Central memory CD8-positive, alpha-beta T cell (primary cell): ENCODE measurements at places on chromosomes 2 and 18.

DNA sequence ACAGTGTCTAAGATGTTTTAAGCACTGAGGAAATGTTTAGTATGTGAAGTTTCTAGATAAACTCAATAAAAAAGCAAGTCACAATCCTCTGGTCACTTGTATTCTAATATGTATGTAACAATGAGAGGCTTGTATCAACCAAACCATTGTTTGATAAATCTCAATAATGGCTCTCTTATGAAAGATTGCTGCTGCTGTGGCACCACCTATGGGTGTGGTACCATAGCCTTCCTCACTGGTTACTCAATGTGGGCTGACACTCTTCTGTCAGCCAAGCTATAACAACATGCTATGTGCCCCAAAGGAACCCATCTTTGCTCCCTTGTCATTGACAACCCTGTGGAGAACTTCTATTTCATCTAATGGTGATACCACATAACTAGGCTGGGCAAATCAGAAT is 12.6 kb upstream of the RAB1A start:
- H3K4me1 ChIP-seq = no peaks in the 10 kb centered on the region
- no peaks in the 10 kb centered on the region for H3K36me3 ChIP-seq
- no peak overlapping the region for H3K27ac ChIP-seq
- H3K4me3 ChIP-seq = no peak overlapping the region
- DNase-seq = no peak

DNA sequence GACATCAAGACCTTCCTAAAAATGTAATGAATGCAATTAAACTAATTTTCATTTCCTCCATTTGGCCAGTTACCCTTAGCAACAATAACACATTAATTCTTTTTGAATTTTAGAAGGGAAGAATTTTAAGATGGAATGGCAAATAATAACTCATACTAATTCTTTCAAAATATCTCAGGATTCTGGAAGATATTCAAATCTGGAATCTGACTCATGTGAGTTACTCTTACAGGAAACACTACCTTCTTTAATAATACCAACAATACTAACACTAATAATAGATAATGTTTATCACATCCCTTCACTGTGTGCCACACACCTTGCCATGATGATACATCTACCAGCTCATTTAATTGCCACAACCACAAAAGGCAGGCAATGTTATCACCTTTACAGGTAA is 46.4 kb downstream of the ZNF521 start:
- no peaks in the 10 kb centered on the region for H3K4me1 ChIP-seq
- peaks cover 2% of the 10 kb centered on the region for H3K36me3 ChIP-seq
- no peak overlapping the region for H3K4me3 ChIP-seq
- no peak overlapping the region for H3K27ac ChIP-seq
- no peaks in the 10 kb centered on the region for H3K27me3 ChIP-seq
- DNase-seq = no peak

- peak overlapping the region; percentile 65 for H3K4me3 ChIP-seq
- H3K27me3 ChIP-seq = peaks cover 100% of the 10 kb centered on the region
- H3K4me1 ChIP-seq = peaks cover 59% of the 10 kb centered on the region
- H3K36me3 ChIP-seq = peaks cover 11% of the 10 kb centered on the region
Observed at GRCh38 chr2:109214651-109215371, 85.8 kb downstream of the SH3RF3 start.

DNA sequence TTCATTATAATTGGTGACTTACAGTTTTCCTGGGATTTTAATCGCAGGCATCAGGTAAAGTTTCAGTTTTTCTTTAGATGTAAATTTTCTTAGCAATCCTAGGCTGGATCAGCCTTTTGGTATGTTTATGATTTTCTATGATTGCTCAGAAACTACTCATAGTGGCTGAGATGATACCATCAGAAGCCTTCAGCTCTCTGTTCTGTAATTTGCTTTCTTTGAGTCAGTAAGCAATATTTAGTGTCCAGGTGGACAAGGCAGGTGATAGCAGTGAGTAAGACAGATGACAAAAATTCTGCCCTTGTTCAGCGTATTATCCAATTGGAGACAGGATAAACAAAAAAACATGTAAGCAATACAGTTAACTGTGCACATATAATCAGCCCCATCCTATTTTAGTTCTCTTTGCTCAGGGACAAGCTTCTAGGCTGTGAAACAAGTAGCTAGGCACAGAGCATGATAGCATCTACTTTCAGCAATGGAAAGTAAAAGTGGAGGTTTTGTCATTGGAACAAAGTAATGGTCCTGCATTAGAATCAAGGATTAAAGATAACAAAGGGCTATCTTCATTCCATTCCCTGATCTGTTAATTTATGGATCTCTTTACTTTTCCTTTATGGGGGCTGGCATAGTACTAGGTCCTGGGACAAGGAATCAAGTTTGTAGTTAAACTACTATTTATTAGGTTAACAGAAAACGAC is 100.8 kb downstream of the EPC2 start:
- H3K4me3 ChIP-seq = no peak overlapping the region
- H3K4me1 ChIP-seq = peaks cover 49% of the 10 kb centered on the region
- H3K36me3 ChIP-seq = peaks cover 3% of the 10 kb centered on the region
- H3K27me3 ChIP-seq = no peaks in the 10 kb centered on the region

GRCh38 chr2:70887208-70887549 is 48.5 kb upstream of the ATP6V1B1 start:
- DNase-seq = no peak
- peaks cover 31% of the 10 kb centered on the region for H3K4me1 ChIP-seq
- H3K4me3 ChIP-seq = peak overlapping the region; percentile 74
- H3K27me3 ChIP-seq = peaks cover 88% of the 10 kb centered on the region
- H3K27ac ChIP-seq = no peak overlapping the region

- no peak overlapping the region for H3K27ac ChIP-seq
- DNase-seq = no peak
- H3K4me3 ChIP-seq = no peak overlapping the region
- H3K36me3 ChIP-seq = peaks cover 5% of the 10 kb centered on the region
- no peaks in the 10 kb centered on the region for H3K27me3 ChIP-seq
Observed at GRCh38 chr18:70432804-70433400, 144.1 kb downstream of the SOCS6 start.
